ENCODE measurements at places on chromosomes 12 and 14.
A peak's percentile ranks its signal among the peaks of the same experiment; 100 is the strongest.

GRCh38 chr12:85733221-85733840 is 102.9 kb downstream of the RASSF9 start:
- DNase-seq, result no peak

- DNase-seq, result peak; percentile 24
Observed at GRCh38 chr12:116360579-116361413, 83.3 kb upstream of the MED13L start.

- DNase-seq, result no peak
Observed at GRCh38 chr12:5430641-5431603, 986 bp upstream of the NTF3 start.

DNA sequence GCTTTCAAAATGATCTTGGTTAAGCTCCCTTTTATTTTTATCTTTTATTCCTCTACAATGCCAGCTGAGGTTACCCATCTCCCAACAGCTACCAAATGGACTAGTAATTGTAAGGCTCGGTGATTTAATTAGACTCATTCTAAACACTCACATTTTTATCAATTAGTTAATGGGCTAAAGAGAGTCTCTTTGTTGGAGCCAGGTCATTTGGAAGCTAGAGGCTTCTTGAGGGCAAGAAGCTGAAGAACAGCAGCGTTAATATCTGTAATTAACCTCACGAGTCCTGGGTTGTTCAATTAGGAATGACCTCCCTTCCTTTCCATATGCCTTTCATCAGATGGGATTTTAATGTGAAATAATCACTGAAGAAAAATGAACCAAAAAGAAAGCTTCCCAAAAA is 56.9 kb downstream of the OTX2 start:
- no peak for DNase-seq

DNA sequence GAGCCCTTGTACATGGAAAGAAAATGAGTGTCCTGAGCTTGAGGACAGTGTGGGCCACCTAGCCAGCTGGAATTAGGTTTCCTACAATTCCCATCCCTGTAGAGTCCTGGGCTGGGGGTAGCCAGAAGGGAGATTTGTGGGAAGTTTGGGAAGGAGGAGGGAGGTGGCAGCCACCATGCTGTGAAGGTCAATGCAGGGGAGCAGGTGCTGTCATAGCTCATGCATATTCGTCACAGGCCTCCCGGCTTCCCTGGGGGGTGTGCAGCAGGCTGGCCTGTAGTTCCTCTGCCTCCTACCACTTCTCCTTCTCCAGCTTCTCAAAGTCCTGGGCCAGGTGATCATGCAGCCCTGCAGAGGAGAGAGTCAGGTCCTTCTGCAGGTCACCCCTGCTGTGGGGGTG is 121.3 kb downstream of the TBX3 start:
- DNase-seq, result no peak

GRCh38 chr12:9064201-9064814 is 51.4 kb downstream of the A2M start:
- peak; percentile 65 for DNase-seq

- no peak for DNase-seq
Observed at GRCh38 chr12:66393890-66394289, 91.6 kb downstream of the HELB start.

GRCh38 chr12:53466640-53467039 is 14.7 kb downstream of the PCBP2 start:
- no peak for DNase-seq

DNA sequence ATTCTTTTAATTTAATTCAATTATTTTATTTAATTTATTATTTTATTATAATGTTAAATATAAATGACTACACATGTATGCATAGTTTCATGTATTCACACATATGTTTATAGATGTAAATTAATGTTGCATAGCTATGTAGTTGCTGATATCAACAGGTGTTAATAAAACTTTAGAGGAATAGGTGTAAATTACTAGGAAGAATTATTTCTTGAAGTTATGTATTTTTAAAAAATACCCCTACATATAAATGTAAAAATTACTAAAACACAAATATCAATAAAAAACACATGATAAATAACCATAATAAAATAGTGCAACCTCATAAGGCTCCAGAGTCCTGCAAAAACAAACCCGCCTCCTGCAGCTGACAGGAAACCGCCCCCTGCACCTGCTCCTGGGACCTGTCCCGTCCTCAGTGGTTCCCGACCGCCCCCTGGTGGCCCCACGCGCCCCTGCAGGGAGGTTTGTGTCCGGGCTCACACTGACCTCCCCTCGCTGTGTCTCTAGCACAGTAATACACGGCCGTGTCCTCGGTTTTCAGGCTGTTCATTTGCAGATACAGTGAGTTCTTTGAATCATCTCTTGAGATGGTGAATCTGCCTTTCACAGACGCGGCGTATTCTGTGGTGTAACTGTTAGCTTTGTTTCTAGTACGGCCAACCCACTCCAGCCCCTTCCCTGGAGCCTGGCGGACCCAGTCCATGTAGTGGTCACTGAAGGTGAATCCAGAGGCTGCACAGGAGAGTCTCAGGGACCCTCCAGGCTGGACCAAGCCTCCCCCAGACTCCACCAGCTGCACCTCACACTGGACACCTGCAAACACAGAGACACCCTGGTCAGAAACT is 1264.0 kb downstream of the TMEM121 start:
- peak; percentile 76 for DNase-seq

- no peak for DNase-seq
Observed at GRCh38 chr14:87185961-87186560, 806.9 kb downstream of the GALC start.

- no peak for DNase-seq
Observed at GRCh38 chr12:16299403-16299802, 21.9 kb upstream of the SLC15A5 start.

GRCh38 chr14:51776102-51776894 is 84.1 kb upstream of the GNG2 start:
- DNase-seq, result peak; percentile 74

GRCh38 chr12:80766210-80766609 is 49.5 kb downstream of the MYF5 start:
- no peak for DNase-seq

DNA sequence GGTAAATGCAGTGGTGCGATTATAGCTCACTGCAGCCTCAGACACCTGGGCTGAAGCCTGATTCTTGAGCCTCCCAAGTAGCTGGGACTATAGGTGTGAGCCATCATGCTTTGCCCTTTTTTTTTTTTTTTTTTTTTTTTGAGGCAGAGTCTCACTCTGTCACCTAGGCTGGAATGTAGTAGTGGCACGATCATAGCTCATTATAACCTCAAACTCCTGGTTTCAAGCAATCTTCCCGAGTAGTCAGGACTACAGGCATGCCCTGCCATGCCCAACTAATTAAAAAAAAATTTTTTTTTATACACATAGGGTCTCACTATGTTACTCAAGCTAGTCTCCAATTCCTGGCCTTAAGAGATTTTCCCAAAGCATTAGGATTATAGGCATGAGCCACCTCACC is 6.9 kb downstream of the ATP2A2 start:
- DNase-seq, result no peak

DNA sequence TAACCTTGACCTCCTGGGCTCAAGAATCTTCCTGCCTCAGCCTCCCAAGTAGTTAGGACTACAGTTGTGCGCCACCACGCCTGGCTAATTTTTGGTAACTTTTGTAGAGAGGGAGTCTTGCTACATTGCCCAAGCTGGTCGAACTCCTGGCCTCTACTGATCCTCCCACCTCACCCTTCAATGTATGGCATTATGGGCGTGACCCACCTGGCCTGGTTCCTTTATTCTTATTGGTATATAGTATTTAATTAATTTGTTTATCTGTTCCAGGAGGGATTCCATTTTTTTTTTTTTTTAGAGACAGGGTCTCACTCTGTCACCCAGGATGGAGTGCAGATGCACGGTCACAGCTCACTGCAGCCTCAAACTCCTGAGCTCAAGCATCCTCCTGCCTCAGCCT is 40.9 kb upstream of the EAPP start:
- no peak for DNase-seq

- DNase-seq, result no peak
Observed at GRCh38 chr12:27319848-27320247, 12.8 kb upstream of the BMAL2 start.

- no peak for DNase-seq
Observed at GRCh38 chr12:49058366-49059044, 2.1 kb downstream of the KMT2D start.

- DNase-seq, result peak; percentile 39
Observed at GRCh38 chr14:52043690-52044089, 25.2 kb downstream of the NID2 start.

DNA sequence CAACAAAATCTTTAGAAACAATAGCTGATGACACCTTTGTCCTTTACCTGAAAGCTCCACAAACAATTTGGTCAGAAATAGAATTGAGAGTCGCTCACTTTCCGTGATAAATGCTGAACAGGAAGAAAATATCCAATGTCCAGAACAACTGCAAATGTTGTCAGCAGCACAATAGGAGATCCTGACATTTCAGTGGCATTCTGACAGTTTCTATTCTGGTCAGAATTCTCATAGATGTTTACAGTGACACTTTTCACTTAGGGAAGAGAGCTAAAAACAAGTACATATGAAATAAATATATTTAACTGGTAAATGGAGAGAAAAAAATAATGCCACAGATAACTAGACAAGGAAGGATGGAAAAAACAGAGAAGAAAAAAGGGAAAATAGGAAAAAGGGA is 39.1 kb downstream of the MAGOHB start:
- DNase-seq, result no peak

DNA sequence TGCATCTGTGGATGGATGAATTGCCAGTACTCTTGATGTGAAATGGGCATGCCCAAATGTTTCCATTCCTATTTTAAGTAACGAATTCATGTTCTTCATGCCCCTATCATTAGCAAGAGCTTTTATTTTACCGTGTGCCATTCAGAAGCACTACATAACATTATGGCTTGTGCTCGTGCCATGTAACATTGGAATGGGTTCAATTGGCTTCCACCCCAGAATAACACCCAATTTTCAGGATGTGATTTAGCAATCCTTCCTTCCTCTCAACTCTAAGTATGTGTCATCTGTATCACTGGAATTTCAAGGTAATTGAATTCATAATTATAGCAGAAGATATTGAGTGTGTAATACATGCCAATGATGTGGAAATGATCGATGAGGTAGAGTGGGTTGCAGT is 145.8 kb upstream of the TMPO start:
- no peak for DNase-seq

- no peak for DNase-seq
Observed at GRCh38 chr12:67748743-67749040, 100.1 kb downstream of the DYRK2 start.

- no peak for DNase-seq
Observed at GRCh38 chr14:104647467-104648043, 41.9 kb upstream of the INF2 start.

DNA sequence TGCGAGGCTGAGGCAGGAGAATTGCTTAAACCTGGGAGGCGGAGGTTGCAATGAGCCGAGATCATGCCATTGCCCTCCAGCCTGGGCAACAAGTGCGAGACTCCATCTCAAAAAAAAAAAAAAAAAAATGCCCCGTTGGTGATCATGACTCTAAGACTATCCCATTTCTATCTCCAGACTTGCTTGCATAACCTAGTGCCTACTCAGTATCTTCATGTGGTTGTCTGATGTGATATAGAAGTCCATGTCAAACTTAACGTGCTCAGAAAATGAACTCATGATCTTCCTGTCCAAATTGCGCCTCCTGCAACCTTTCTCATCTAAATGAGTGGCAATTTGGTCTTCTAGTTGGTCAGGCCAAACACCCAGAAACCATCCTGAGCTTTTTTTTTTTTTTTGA is 4.7 kb upstream of the TSFM start:
- no peak for DNase-seq

- peak; percentile 59 for DNase-seq
Observed at GRCh38 chr14:68468437-68469207, 324.2 kb downstream of the ZFP36L1 start.

DNA sequence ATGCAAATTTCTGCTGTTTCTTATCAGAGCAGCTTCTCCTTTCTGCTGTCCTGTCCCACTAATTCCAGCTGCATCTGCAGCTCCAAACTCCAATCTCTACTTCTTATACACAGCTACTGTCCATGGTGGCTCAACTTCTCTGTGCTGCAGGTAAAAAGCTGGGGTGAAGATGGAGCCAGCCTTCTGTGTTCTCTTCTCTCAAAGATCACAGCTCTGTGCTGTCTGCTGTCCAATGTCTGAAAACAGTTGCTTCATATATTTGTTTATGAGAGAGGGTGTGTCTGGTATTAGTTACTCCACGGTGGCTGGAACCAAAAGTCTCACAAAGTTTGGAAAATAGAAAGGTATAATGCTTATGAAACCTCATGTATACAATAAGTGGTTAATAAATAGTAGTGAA is 445.8 kb upstream of the TBX3 start:
- no peak for DNase-seq

- no peak for DNase-seq
Observed at GRCh38 chr14:56759094-56759493, 51.2 kb downstream of the OTX2 start.

DNA sequence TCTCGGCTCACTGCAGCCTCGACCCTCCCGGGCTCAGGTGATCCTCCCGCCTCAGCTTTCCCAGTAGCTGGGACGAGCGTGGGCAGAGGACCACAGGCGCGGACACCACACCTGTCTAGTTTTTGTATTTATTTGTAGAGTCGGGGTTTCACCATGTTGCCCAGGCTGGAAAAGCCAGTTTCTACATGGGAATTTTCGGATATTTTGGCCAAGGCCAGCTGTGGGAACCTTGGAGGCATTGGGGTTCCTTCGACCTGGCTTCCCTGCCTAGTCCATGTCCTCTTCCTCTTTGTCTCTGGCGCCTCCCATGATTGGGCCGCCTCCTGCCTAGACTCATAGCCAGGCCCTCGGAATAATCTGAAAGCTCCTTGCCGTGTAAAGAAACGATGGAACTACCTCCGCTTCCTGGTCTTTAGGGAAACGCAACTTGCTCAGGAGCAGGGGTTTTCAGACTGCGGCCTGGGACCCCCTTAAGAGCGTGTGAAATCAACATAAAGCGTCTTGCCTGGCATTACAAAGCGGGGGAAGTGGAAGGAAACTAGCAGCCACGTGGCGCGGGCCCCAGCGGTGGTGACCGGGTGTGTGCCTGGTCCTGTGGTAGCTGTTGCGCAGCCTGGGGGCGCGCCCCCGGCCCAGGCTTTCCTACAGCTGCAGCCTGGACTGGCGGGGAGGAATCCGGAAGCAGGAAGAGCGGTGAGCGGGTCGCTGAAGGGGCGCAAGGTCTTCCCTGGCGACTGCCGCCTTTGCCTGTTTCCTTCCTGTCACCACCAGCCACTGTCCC is 1.4 kb upstream of the HSP90AA1 start:
- peak; percentile 83 for DNase-seq

- DNase-seq, result peak; percentile 20
Observed at GRCh38 chr12:16789204-16789790, 183.3 kb upstream of the LMO3 start.

GRCh38 chr14:78248501-78249090 is 78.4 kb downstream of the NRXN3 start:
- DNase-seq, result no peak

DNA sequence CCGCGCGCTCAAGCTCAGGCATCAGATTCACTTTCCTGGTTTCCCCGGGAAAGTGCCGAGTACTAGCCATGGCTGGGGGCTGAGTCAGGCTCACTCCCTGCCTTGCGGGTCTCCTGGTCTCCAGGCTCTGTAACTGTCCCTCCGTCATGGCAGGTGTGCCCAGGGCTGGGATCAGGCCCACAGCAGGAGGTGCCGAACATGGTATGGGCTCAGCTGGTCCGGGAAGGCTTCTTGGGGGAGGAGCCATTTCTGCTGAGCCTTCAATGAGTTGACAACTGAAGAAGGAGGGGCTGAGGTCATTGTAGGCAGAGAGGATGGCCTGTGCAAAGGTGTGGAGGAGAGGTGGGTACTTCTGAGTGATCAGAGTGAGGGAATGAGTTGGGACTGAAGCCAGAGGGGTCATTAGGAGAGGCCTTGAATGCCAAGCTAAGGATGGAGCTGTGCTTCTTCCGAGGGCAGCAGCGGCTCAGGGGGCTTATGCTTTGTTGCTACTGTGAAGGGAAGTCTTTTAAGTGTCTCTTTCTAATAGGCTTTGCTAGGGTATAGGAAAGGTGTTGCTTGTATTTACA is 769 bp downstream of the EXOC3L4 start:
- no peak for DNase-seq

All from GM12865 (cell line).